ENCODE measurements at places on chromosomes 1 and 21. TPM values are rescaled to one million over a fixed set of nuclear protein-coding genes. Genes with fewer than 3 reads are reported as not detected.

TEX35 gene
- total RNA-seq: not detected

LIPI gene
- not detected for total RNA-seq

RAD54L gene
- total RNA-seq: 13.9 TPM

BECN2 gene
- not detected for total RNA-seq

RAP1A gene
- total RNA-seq: 32.4 TPM

ICOSLG gene
- 0.33 TPM for total RNA-seq

S100B gene
- total RNA-seq: not detected

KPRP gene
- total RNA-seq: not detected

CDK18 gene
- total RNA-seq: 4.4 TPM

PYCR2 gene
- 37.2 TPM for total RNA-seq

PPIAL4G gene
- total RNA-seq: not detected

CHIT1 gene
- total RNA-seq: not detected

ENAH gene
- 98.0 TPM for total RNA-seq

OR10Z1 gene
- total RNA-seq: not detected

ACTL8 gene
- 0.06 TPM for total RNA-seq

NOS1AP gene
- total RNA-seq: 0.17 TPM

ZFP69B gene
- total RNA-seq: 5.2 TPM

CTTNBP2NL gene
- 5.0 TPM for total RNA-seq

MEGF6 gene
- 0.58 TPM for total RNA-seq

CDC42BPA gene
- 7.5 TPM for total RNA-seq

ZNF670 gene
- total RNA-seq: 10.8 TPM

LRRC3 gene
- 0.37 TPM for total RNA-seq

MPL gene
- total RNA-seq: not detected

INKA2 gene
- 4.4 TPM for total RNA-seq

NR5A2 gene
- total RNA-seq: 0.06 TPM

MROH9 gene
- not detected for total RNA-seq

NBPF4 gene
- total RNA-seq: not detected

RPS6KC1 gene
- total RNA-seq: 16.6 TPM

LEMD1 gene
- 1.5 TPM for total RNA-seq

SEMA4A gene
- 0.15 TPM for total RNA-seq

CENPS gene
- 31.4 TPM for total RNA-seq

SELP gene
- 0.37 TPM for total RNA-seq

RCSD1 gene
- total RNA-seq: not detected

RNF207 gene
- 0.12 TPM for total RNA-seq

ANKRD35 gene
- not detected for total RNA-seq

HNRNPR gene
- total RNA-seq: 165 TPM

AADACL3 gene
- total RNA-seq: not detected

PWP2 gene
- total RNA-seq: 11.5 TPM

HOOK1 gene
- total RNA-seq: not detected

Data from H4 (cell line).